B cell (primary cell): ENCODE measurements at places on chromosomes 1 and 21. TPM values are rescaled to one million over a fixed set of nuclear protein-coding genes. Genes with fewer than 3 reads are reported as not detected.

The RHEX gene
- 12.8 and 14.1 TPM in 2 replicates for total RNA-seq

The SPRR3 gene
- not detected in 2 replicates for total RNA-seq

DNA sequence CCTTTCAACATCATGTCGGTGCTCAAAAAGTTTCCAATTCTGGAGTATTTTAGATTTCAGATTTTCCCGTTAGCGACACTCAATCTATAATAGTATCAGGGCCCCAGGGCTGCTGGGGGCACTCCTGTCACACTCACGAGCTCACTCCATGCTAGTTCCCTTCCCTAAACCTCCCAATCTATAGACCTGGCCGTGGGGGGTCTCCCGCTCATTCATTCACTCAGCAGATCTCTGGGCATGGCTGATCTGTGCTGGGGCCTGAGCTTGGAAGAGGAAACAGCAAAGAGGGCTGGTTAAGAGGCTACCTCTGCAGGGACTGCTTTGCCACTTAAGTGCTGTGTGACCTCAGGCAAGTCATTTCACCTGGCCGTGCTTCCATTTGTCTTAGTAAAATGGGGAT is 46.8 kb upstream of the LAPTM5 start:
- H3K36me3 ChIP-seq, result no peaks in the 10 kb centered on the region
- DNase-seq, result no peak
- H3K27me3 ChIP-seq, result peaks cover 55% of the 10 kb centered on the region
- no peak overlapping the region for H3K4me3 ChIP-seq

DNA sequence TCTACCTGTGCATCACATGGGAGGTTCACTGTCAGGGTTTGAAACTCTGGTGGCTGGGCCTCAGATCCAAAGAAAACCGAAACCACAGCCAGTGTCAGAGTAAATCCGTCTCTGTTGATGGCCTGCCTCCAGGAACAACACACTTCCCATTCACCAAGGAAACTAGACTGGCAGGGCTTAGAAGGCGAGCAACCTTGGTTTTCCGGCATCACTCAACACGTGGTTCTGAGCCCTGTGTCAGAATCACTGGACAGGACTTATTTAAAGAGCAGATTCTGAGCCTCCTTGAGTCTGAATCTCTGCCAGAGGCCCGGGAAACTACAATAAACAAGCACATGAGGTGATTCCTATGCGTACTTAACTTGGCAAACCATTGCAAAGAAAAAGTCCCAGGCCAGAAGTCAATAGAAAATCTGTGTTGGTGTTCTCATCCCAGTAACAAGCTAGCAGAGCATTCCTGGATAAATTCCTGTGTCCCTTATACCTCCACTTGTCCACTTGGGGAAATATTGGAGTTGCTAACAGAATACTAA is 70.0 kb downstream of the KCTD3 start:
- H3K36me3 ChIP-seq, result no peaks in the 10 kb centered on the region
- no peak overlapping the region for H3K27ac ChIP-seq
- H3K27me3 ChIP-seq, result no peaks in the 10 kb centered on the region
- H3K4me1 ChIP-seq, result no peaks in the 10 kb centered on the region
- no peak for DNase-seq
- no peak overlapping the region for H3K4me3 ChIP-seq

DNA sequence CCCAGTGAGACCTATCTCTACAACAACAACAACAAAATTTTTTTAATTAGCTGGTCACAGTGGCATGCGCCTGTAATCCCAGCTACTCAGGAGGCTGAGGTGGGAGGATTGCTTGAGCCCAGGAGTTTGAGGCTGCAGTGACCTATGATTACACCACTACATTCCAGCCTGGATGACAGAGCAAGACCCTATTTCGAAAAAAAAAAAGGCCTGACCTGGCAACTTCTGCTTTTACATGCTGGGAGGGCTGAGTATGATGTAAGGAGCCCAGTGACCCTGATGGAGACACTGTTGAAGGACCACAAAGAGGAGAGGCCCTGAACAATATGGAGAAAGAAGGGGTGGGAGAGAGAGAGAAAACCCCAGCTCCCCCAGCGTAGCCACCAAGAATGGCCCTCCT is 9.2 kb upstream of the VPS26C start:
- no peak for DNase-seq
- no peak overlapping the region for H3K27ac ChIP-seq
- H3K36me3 ChIP-seq, result no peaks in the 10 kb centered on the region
- H3K4me1 ChIP-seq, result no peaks in the 10 kb centered on the region
- no peaks in the 10 kb centered on the region for H3K27me3 ChIP-seq

GRCh38 chr1:63326106-63326472 is 3.7 kb downstream of the FOXD3 start:
- no peak overlapping the region for H3K4me3 ChIP-seq
- no peak overlapping the region for H3K27ac ChIP-seq
- no peaks in the 10 kb centered on the region for H3K36me3 ChIP-seq
- DNase-seq, result no peak
- H3K27me3 ChIP-seq, result peaks cover 2% of the 10 kb centered on the region

- DNase-seq, result no peak
- no peaks in the 10 kb centered on the region for H3K4me1 ChIP-seq
- H3K36me3 ChIP-seq, result no peaks in the 10 kb centered on the region
- no peak overlapping the region for H3K4me3 ChIP-seq
- H3K27me3 ChIP-seq, result no peaks in the 10 kb centered on the region
- no peak overlapping the region for H3K27ac ChIP-seq
Measured at GRCh38 chr1:245606157-245606725, 451.5 kb downstream of the KIF26B start.

- no peaks in the 10 kb centered on the region for H3K4me1 ChIP-seq
- H3K27me3 ChIP-seq, result peaks cover 3% of the 10 kb centered on the region
- no peak overlapping the region for H3K4me3 ChIP-seq
- H3K36me3 ChIP-seq, result no peaks in the 10 kb centered on the region
- no peak overlapping the region for H3K27ac ChIP-seq
Measured at GRCh38 chr1:213393860-213394259, 342.8 kb downstream of the RPS6KC1 start.
